ENCODE measurements at places on chromosomes 16 and 17. TPM values are rescaled to one million over a fixed set of nuclear protein-coding genes. Genes with fewer than 3 reads are reported as not detected.

Gene JMJD6
- 84.9 TPM for total RNA-seq

Gene OR2C1
- total RNA-seq = not detected

Gene CALB2
- not detected for total RNA-seq

Gene MYL4
- total RNA-seq = not detected

Gene KRT9
- not detected for total RNA-seq

Gene CX3CL1
- total RNA-seq = not detected

Gene KCNJ18
- not detected for total RNA-seq

Gene ZPBP2
- not detected for total RNA-seq

Gene KRT40
- not detected for total RNA-seq

Gene CCL23
- not detected for total RNA-seq

Gene PYCARD
- total RNA-seq = 15.1 TPM

Gene CDH1
- 0.11 TPM for total RNA-seq

Gene EFCAB5
- total RNA-seq = 0.94 TPM

Gene GPRC5B
- total RNA-seq = not detected

Gene JPH3
- 0.16 TPM for total RNA-seq

Gene HYDIN
- not detected for total RNA-seq

Gene CALCOCO2
- total RNA-seq = 53.7 TPM

Gene GPR139
- not detected for total RNA-seq

Gene CDIPT
- 66.6 TPM for total RNA-seq

Gene UBE2Z
- total RNA-seq = 85.2 TPM

Gene ARHGDIG
- total RNA-seq = 0.82 TPM

Gene CCL16
- not detected for total RNA-seq

Gene CCL4
- total RNA-seq = 136 TPM

Gene NPIPB9
- total RNA-seq = 4.0 TPM

Gene MEOX1
- total RNA-seq = 1.8 TPM

Gene PHOSPHO1
- not detected for total RNA-seq

Gene BRIP1
- 16.4 TPM for total RNA-seq

Gene TP53TG3C
- total RNA-seq = not detected

Gene CFAP97D1
- not detected for total RNA-seq

Gene TOX3
- total RNA-seq = not detected

Gene TNS4
- total RNA-seq = 9.0 TPM

Gene NPW
- 5.1 TPM for total RNA-seq

Gene GSE1
- 37.2 TPM for total RNA-seq

Gene ZNF750
- total RNA-seq = not detected

Gene LYZL6
- total RNA-seq = not detected

Gene CCDC78
- total RNA-seq = 8.3 TPM
